ENCODE measurements at places on chromosomes 12 and 14.

- no peak overlapping the region for H3K27ac ChIP-seq
- no peaks in the 10 kb centered on the region for H3K27me3 ChIP-seq
- H3K4me3 ChIP-seq: no peak overlapping the region
- DNase-seq: no peak
- H3K36me3 ChIP-seq: no peaks in the 10 kb centered on the region
- H3K4me1 ChIP-seq: peaks cover 3% of the 10 kb centered on the region
These were observed 76.1 kb downstream of the TTC7B start for GRCh38 chr14:90740081-90740480.

- H3K27me3 ChIP-seq: no peaks in the 10 kb centered on the region
- H3K27ac ChIP-seq: no peak overlapping the region
- no peaks in the 10 kb centered on the region for H3K36me3 ChIP-seq
These were observed 35.3 kb upstream of the ANKRD9 start for GRCh38 chr14:102544747-102545460.

GRCh38 chr12:54432815-54433164 is 13.7 kb upstream of the ITGA5 start:
- DNase-seq: no peak
- H3K4me3 ChIP-seq: no peak overlapping the region
- no peaks in the 10 kb centered on the region for H3K36me3 ChIP-seq

DNA sequence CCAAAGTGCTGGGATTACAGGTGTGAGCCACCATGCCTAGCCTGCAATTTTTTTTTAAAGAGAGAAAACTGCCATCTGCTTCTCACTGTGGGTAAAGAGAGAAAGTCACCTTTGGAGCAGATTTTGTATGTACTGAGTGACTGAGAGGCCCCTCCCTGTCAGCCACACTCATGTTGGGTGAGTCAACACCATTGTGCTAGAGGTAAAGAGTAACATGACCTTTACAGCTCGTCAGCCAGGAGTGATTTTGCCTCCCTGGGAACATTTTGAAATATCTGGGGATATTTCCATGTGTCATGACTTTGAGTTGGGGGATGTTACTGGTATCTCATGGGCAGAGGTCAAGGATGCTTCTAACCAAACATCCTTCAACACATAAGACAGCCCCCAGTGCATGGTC is 115.2 kb downstream of the KSR2 start:
- DNase-seq: no peak
- H3K36me3 ChIP-seq: no peaks in the 10 kb centered on the region
- H3K27me3 ChIP-seq: no peaks in the 10 kb centered on the region
- H3K4me1 ChIP-seq: no peaks in the 10 kb centered on the region
- no peak overlapping the region for H3K27ac ChIP-seq

DNA sequence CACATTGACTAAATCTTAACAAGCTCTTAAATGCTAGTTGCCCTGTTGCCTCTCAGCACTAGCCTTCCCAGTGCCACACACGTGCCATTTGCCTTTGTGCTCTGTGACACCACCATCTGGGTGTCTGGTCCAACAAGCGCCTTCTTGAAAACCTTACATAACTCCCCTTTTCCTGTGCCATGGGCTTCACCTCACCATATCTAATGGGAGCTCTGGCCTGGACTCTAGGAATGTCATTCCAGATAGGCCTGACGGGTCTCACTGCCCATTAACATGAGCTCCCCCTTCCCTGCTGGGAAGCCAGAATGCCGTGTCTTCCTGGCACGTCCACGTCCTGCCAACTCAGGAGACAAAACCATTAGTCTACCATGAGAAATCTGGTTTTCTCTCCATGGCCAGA is 24.4 kb downstream of the SSPN start:
- DNase-seq: no peak
- no peak overlapping the region for H3K27ac ChIP-seq
- no peaks in the 10 kb centered on the region for H3K36me3 ChIP-seq
- no peaks in the 10 kb centered on the region for H3K4me1 ChIP-seq
- no peak overlapping the region for H3K4me3 ChIP-seq

DNA sequence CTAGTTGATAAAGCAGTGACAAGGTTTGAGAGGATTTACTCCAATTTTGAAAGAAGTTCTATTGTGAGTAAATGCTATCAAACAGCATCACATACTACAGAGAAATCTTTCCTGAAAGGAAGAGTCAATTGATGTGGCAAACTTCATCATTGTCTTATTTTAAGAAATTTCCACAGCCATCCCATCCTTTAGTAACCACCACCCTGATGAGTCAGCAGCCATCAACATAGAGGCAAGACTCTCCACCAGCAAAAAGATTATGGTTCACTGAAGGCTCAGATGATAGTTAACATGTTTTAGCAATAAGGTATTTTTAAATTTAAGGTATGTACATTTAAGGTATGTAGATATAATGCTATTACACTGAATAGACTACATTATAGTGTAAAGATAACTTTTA is 122.1 kb upstream of the ARHGAP5 start:
- no peaks in the 10 kb centered on the region for H3K4me1 ChIP-seq
- no peak for DNase-seq
- H3K27me3 ChIP-seq: no peaks in the 10 kb centered on the region
- no peak overlapping the region for H3K27ac ChIP-seq

GRCh38 chr12:121238604-121239350 is 28.8 kb downstream of the P2RX4 start:
- no peak overlapping the region for H3K4me3 ChIP-seq
- H3K36me3 ChIP-seq: no peaks in the 10 kb centered on the region
- H3K27me3 ChIP-seq: no peaks in the 10 kb centered on the region
- H3K27ac ChIP-seq: no peak overlapping the region
- no peaks in the 10 kb centered on the region for H3K4me1 ChIP-seq

- no peaks in the 10 kb centered on the region for H3K27me3 ChIP-seq
- no peaks in the 10 kb centered on the region for H3K36me3 ChIP-seq
- no peak overlapping the region for H3K4me3 ChIP-seq
- DNase-seq: no peak
These were observed 214.7 kb downstream of the PDZRN4 start for GRCh38 chr12:41402801-41403200.

DNA sequence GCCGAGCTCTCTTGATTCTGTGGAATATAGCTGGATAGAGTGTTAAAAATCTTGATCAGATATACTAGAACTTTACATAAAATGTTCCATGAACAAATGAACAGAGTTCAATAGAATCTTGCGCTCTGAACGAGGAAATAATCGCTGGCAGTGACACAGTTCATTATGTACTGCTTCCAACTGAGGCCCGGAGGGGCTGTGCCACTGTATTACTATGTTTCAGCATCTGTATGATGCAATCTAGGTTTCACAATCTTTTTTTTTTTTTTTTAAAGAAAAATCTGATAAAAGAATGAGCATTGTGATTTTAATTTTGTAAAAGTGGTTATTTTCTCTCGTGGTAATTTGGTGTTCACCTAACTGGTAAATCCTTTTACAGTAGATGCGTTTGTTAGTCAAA is 77.2 kb downstream of the FERMT2 start:
- H3K4me1 ChIP-seq: no peaks in the 10 kb centered on the region
- DNase-seq: no peak
- no peaks in the 10 kb centered on the region for H3K27me3 ChIP-seq
- H3K36me3 ChIP-seq: peaks cover 17% of the 10 kb centered on the region

- no peak overlapping the region for H3K4me3 ChIP-seq
- H3K27me3 ChIP-seq: no peaks in the 10 kb centered on the region
- no peak for DNase-seq
- no peak overlapping the region for H3K27ac ChIP-seq
- no peaks in the 10 kb centered on the region for H3K4me1 ChIP-seq
These were observed 79.2 kb upstream of the CLMN start for GRCh38 chr14:95398630-95399547.

GRCh38 chr12:6312529-6313325 is 2.2 kb downstream of the PLEKHG6 start:
- no peaks in the 10 kb centered on the region for H3K27me3 ChIP-seq
- peak; percentile 65 for DNase-seq
- no peak overlapping the region for H3K27ac ChIP-seq

DNA sequence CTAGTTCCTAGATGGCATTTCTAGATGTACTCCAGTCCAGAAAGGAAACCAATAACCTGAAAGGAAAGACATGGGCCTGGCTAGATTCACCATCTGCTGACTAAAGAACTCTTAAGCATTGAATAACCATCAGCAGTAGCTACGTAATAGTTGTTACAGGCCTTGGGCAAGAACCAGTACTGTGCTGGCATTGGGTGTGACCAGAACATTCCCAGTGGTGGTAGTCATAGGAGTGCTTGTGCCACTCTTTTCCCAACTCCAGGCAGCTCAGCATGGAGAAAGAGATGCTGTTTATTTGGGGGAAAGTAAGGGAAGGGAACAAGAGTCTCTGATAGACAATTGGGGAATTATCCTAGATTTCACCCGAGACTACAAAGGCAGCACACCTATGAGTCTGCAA is 333.3 kb downstream of the SLC16A7 start:
- H3K27me3 ChIP-seq: no peaks in the 10 kb centered on the region
- H3K36me3 ChIP-seq: no peaks in the 10 kb centered on the region
- H3K4me1 ChIP-seq: no peaks in the 10 kb centered on the region
- H3K27ac ChIP-seq: no peak overlapping the region

- no peaks in the 10 kb centered on the region for H3K36me3 ChIP-seq
- no peak overlapping the region for H3K27ac ChIP-seq
- no peaks in the 10 kb centered on the region for H3K27me3 ChIP-seq
These were observed 18.1 kb downstream of the TAMALIN start for GRCh38 chr12:52024845-52025230.

- H3K4me1 ChIP-seq: no peaks in the 10 kb centered on the region
- no peak overlapping the region for H3K4me3 ChIP-seq
- DNase-seq: no peak
- no peaks in the 10 kb centered on the region for H3K27me3 ChIP-seq
- no peak overlapping the region for H3K27ac ChIP-seq
These were observed 6.2 kb downstream of the KHNYN start for GRCh38 chr14:24435998-24436354.

DNA sequence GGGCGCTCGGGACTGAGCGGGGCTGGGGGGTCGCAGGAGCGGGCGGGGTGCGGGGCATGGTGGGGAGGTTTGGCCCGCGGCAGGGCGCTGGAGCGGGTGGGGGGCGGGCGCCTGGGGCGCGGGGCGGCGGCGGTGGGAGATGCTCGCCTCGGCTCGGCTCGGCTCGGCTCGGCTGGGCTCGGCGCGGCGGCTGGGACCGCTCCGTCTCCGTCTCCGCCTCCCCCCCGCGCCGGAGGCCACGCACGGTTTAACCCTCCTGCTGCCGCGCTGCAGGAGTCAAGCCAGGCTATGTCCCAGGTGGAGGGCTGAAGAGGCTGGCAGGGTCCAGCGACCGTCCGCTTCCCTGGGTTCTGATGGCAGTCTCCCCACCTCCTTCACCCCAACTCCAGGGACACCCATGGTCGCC is at the start of gene PIANP:
Gene PIANP, minus strand, starts transcription at position 170 of the 406 bp plus-strand sequence. CDS start 2,754 bp downstream, outside the sequence.
- H3K27ac ChIP-seq: no peak within 1 kb of the TSS
- DNase-seq: peak; percentile 73
- H3K4me3 ChIP-seq: peak within 1 kb of the TSS; percentile 87
- H3K36me3 ChIP-seq: no peaks in the 10 kb centered on the region
- H3K4me1 ChIP-seq: no peaks in the 10 kb centered on the region

DNA sequence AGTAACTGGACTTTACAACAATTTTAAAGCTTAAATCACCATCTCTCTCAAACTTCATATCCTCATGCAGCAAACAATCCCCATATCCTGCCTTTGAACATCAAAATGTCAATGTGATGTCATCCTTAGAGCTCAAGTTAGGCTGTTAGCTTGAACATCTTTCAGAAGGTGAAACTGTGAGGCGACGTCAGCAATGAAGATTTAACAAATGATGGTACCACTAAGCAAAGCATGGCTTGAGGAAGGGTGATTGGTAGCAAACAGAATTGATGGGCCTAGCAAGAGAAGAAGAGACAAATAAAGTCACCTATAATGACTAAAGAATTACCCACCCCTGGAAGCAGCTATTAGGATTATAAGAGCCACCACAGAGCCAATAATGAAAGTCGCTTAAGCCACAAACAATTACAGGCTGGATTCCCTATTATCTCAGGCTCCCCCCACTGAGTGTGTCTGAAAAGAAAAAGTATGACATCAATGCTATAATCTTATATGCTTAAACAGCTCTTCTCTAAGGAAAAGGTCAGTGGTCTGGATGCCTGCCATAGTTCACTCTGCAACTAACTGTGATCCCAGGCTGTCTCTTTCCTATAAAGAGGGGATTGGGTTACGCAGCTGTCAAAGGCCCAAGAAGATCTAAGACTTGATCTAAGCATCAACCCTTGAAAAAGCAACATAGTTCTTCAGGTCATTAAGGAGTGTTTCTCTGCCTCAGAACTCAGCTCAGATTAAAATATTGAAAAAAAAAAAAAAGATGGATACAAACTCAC is 18.1 kb downstream of the EGLN3 start:
- DNase-seq: no peak
- no peak overlapping the region for H3K4me3 ChIP-seq
- no peaks in the 10 kb centered on the region for H3K27me3 ChIP-seq

GRCh38 chr12:116318576-116319232 is 41.2 kb upstream of the MED13L start:
- H3K27me3 ChIP-seq: no peaks in the 10 kb centered on the region
- H3K4me1 ChIP-seq: peaks cover 7% of the 10 kb centered on the region
- no peak for DNase-seq

DNA sequence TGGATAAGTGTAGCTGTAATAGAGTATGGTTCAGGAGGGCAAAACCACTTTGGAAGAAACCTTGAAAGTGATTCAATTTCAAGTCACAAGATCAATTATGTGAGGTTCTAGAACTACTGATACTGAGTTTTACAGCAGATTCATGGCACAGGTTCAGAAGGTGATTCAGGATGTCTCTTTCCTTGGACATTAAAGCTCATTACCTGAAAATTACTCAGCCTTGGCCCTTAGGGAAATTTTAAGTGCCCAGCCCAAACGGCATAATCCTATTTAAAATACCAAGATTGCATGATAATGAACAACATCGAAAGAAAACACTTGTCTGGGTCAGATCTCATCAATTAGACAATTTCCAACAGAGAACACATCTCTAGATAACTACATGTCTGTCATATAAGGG is 70.2 kb upstream of the SLC38A2 start:
- no peak for DNase-seq
- no peaks in the 10 kb centered on the region for H3K36me3 ChIP-seq
- H3K27me3 ChIP-seq: no peaks in the 10 kb centered on the region

GRCh38 chr14:48382961-48383360 is 707.6 kb upstream of the MDGA2 start:
- H3K4me1 ChIP-seq: no peaks in the 10 kb centered on the region
- H3K36me3 ChIP-seq: no peaks in the 10 kb centered on the region
- no peak for DNase-seq
- no peaks in the 10 kb centered on the region for H3K27me3 ChIP-seq

- H3K27ac ChIP-seq: no peak overlapping the region
- H3K4me3 ChIP-seq: no peak overlapping the region
- no peaks in the 10 kb centered on the region for H3K4me1 ChIP-seq
These were observed 132.8 kb upstream of the CPM start for GRCh38 chr12:69065775-69066174.

GRCh38 chr12:52975204-52975603 is 26.3 kb downstream of the KRT18 start:
- DNase-seq: no peak
- H3K36me3 ChIP-seq: no peaks in the 10 kb centered on the region
- no peak overlapping the region for H3K27ac ChIP-seq
- no peaks in the 10 kb centered on the region for H3K27me3 ChIP-seq
- H3K4me1 ChIP-seq: peaks cover 4% of the 10 kb centered on the region

DNA sequence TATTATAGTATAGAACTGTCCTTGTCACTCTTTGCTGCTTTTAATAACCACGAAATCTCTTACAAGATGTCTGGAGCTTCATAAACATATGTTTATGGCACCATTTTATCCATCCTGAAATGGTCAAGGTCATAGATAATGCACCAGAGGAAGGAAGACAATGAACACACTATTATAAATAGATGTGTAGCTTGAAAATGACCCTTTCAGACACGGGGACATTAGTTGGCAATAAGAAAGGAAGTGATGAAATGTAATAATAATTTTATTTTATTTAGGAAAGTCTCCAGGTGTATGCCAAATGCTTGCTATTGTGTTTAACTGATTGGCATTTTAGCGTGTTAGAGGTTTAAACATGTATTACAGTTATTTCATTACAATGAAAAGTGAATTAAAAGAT is 36.8 kb upstream of the SLC38A2 start:
- H3K27ac ChIP-seq: no peak overlapping the region
- no peaks in the 10 kb centered on the region for H3K27me3 ChIP-seq
- H3K4me1 ChIP-seq: peaks cover 3% of the 10 kb centered on the region

All from aorta (tissue), 5 donors.